Astrocyte of the spinal cord (primary cell): ENCODE measurements at places on chromosomes 4 and X.

GRCh38 chrX:7146703-7147412 is 654 bp upstream of the STS start:
- DNase-seq: peak; percentile 16

DNA sequence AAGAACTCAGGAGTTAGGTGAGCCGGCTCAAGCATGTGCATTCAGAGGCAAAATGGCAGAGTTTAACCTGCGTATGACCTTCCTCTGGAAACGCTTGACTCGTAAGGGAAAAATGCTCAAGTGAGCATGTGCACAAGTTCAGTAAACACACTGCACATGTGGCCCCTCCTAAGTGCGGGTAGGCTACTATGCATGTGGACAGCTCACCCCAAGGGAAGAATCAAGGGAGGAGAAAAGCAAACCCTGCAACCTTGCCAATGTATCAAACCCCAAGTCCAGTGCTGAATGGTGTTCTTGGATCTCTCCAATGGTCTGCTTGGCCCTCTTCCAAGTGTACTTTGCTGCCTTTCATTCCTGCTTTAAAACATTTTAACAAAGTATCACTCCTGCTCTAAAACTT is 407.1 kb downstream of the ADAM29 start:
- peak; percentile 22 for DNase-seq

DNA sequence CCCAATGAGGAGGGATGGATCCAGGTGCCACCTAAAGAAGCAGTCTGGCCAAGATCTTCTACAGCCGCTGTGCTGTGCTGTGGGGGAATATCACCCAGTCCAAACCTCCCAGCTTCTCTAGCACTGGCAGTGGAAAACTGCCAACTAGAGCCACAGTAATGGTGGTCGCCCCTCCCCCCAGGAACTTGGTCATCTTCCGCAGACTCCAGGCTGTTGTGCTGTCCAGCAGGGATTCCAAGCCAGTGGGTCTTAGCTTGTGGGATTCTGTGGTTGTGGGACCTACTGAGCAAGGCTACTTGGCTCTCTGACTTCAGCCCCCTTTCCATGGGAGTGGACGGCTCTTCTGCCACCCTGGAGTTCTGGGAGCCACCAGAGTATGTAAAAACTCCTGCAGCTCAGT is 18.2 kb downstream of the GPRASP1 start:
- DNase-seq: peak; percentile 40

DNA sequence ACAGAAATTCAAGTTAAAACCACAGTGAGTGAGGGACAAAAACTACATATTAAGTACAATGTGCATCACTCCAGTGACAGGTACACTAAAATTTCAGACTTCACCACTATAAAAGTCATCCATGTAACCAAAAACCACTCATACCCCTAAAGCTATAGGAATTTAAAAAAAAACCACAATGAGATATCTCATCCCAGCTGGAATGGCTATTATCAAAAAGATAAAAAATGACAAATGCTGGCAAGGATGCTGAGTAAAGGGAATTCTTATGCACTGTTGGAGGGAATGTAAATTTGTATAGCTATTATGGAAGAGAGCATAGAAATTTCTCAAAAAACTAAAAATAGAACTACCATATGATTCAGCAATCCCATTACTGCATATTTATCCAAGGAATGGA is 171.1 kb downstream of the HHIP start:
- DNase-seq: no peak

DNA sequence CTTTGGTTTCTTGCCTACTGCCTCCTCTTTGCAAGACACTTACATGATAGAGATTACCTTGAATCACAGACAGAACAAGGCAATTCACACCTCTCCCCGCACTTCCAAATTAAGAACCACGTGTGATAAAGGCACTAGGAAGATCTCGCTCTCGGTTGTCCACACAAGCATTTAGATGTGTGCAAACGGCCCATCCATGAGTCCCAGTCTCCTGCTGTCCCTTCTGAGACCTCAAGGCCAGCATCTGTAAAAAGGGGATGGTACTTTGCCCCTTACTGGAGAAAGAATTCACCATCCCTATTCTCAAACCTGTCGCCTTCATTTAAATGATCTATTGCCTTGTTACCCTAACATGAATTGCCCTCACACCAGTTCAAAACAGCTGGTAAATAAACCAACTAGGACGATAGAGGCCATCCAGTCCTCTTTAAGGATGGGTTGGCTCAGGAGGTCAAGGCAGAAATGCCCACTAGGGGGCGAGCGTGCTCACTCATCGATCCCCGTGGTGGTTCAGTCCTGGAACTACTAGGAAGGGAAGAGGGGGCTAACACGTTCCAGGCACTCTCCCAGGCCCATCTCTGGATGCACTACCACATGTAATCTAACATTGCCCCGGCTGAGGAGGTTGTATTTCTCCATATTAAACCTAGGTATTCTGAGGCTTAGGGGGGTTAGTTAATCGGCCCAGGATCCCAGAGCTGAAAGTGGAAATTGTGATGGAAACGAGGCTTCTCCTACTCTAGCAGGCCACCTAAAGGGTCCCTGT is 95.8 kb downstream of the DHX15 start:
- DNase-seq: peak; percentile 60

- DNase-seq: no peak
Measured at GRCh38 chr4:4328206-4328605, 38.2 kb downstream of the ZBTB49 start.

- no peak for DNase-seq
Measured at GRCh38 chr4:8038719-8039251, 99.1 kb upstream of the AFAP1 start.

- DNase-seq: no peak
Measured at GRCh38 chrX:20237864-20238263, 28.8 kb downstream of the RPS6KA3 start.

DNA sequence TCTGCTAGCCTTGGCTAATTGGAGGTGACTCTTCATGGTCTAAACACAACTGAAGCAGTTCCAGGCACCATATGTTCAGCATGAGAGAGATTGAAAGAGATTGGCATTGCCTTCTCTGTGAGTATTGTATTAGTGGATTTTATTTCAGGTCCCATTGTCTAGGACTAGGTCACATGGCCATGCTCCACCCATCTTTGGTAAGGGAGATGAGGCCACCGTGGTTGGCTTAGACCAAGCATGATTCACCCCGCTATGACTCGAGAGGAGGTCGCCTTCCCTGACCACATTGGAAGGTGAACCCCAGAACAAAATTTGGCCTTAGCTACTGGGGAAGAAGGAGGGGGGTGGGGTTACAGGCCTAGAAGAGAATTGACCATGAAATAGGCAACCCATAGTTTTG is 109.9 kb upstream of the BCOR start:
- no peak for DNase-seq

DNA sequence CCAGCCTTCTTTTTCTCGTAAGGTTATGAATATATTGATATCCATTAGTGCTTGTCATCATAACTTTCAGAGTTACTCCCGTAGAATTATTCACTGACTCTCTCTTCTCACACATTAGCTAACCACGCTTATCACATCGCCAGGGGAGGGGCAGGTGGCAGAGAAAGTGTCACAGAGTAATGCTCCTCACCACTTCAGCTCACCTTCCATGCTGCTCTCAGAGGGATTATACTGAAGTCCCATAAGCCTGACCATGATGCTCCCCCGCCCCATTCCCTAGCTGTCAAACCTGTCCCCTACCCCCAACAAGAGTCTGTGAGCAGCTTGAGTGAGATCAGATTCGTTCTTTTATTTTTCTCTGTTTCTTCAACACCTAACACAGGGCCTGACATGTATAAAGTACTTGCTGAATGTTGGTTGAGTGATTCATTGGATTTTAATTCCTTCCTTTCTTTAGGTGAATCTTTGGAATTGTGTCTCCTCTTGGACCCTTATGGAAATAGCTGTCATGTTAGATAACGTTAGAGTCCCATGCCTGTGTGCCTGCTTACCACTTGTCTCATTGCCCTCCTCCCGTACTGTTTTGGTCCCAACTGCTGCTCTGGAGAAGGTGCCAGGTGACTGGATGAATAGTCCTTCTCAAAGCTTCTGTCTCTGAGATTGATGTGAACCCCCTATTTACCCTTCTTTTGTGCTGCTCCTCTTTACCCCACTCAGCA is 55.1 kb downstream of the RS1 start:
- DNase-seq: no peak

- DNase-seq: no peak
Measured at GRCh38 chrX:106613277-106613676, 1.5 kb downstream of the RADX start.

DNA sequence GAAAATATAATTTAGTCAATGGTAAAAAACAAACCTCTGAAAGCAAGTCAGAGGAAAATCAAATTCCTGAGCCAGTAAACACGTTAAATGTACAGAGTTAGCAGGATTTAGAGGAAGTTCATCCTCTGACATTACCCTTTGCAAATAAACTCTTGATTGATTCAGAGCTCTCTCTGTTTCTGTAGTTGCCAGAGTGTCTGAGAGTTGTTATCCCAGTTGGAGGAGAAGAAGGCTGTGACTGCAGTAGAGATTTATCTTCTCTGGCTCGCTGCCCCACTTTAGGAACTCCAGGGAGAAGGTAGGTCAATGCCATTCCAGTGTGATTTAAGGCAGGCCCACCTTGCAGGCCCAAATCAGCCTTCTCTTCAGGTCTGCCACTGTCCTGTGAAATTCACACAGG is 6.2 kb upstream of the AMOT start:
- DNase-seq: no peak

DNA sequence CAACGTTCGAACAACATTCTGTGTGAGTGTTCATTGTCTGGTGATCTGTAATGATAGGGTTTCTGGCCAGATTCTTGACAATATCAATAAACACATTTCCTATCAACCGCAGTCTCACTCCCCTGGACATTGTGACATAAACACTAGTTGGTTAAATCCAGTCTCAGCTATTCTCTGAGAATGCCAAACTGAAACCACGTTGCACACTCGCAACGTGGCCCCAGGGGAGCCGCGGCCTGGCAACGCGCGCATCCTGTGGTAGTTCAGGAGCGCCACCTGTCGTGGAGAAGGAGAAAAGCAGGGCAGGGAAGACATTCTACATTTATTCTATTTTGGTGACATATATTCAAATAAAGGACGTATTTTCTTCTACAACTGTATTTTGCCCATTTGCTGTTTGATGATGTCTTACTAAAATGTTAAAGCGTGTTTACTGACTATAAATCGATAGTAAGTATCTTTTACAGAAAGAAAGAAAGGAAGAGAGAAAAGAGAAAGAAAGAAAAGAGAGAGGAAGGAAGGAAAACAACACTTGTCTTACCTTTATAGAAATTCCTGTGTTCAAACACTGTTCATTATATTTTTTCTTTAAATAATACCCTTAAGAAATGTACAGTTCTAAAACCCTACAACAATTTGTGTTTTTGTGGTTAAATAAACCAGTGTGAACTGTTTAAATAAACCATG is 738.3 kb upstream of the FRG1 start:
- DNase-seq: peak; percentile 63

- peak; percentile 57 for DNase-seq
Measured at GRCh38 chr4:15677507-15677988, 4.1 kb upstream of the FAM200B start.

DNA sequence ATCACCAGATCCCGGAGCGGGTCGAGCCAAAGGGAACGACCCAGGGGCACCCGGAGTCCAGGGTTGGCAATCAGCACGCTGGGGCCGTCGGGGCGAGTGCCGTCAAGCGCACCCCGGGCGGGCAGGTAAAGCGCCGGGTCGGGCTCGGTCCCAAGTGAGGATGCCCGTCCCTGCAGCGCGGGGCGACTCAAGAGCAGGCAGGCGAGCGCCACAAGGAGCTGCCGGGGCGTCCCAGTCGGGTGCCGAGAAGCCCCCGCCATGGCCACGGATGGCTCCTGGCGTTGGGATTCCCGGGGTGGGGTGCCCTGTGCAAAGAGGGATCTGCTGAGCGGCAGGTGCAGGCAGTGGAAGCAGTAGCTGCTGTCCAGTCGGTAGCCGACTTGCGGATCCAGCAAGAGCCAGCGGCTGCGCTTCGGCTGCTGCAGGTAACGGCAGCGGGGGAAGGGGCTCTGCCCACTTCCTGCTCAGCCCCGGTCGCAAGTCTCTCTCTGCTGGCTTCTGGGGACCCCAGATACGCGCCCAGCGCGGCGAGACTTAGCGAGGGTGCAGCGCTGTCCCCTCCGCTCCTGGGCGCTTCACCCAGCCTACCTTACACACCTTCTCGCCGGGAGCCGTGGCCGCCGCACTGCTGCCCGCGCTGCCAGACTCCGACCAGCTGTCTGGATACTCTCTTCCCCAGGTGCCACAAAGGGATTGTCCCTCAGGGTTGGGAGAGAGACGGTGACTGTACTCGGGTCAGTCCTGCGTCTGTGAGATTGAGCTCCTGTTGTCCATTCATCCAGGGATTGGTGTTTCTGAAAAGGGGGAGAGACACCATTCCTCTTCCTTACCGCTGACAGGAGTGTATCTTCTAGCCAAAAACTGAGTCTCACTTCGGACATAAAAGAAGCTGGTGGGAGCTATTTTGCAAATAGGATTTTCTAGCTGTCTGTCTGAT is at the start of gene FREM3:
Gene FREM3 (minus strand): TSS at position 260 of the 937 bp plus-strand sequence. CDS start 0 bp downstream, at position 260.
- DNase-seq: no peak

GRCh38 chr4:80576796-80577195 is 241.3 kb downstream of the CFAP299 start:
- no peak for DNase-seq
